ENCODE measurements at places on chromosomes 2 and 18.

DNA sequence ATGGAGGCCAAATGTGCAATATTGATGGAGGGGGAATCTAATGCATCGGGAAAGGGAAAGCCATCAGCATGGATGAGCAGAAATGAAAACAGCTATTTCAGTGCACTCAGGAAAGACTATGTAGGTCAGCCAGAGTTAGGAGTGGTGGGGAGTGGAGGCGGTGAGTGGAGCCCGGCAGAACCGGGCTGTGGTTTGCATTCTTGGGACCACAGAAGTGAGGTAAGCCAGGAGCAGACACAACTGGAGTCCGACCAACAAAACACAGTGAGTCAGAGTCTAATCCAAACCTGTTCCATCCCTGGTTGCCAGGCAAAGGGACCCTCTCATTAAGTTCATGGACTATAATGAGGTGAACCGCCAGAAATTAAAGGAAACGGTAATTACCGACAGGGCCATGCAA, 61.1 kb upstream of the RAB12 start:
- DNase-seq: no peak

DNA sequence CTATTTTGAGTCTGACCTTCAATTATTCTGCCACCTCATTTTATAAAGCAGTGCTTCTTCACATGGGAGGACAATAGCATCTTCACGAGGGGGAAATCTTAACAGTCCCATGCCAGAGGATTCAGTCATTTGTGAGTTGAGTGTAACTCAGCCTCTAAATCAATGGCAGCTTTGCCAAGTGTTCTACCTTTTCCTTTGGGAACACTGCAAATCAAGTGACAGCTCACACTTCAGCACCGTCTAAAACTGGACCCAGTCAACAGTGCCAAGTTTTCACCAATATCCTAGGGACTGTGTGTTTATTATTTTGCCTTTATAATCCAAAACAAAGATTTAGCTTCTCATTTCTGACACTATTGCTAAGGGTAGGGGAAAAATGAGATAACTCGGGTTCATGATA, 133.6 kb downstream of the FIGN start:
- DNase-seq: no peak

GRCh38 chr2:74439803-74440377, 1.8 kb downstream of the RTKN start:
- no peak for DNase-seq

GRCh38 chr2:239283961-239284795, 116.6 kb downstream of the HDAC4 start:
- no peak for DNase-seq

GRCh38 chr2:119659601-119660342, 19.2 kb upstream of the TMEM177 start:
- no peak for DNase-seq

- DNase-seq: no peak
Observed at GRCh38 chr2:234437642-234438304, 59.1 kb downstream of the ARL4C start.

GRCh38 chr2:96116879-96117533, 635 bp upstream of the ADRA2B start:
- DNase-seq: no peak

DNA sequence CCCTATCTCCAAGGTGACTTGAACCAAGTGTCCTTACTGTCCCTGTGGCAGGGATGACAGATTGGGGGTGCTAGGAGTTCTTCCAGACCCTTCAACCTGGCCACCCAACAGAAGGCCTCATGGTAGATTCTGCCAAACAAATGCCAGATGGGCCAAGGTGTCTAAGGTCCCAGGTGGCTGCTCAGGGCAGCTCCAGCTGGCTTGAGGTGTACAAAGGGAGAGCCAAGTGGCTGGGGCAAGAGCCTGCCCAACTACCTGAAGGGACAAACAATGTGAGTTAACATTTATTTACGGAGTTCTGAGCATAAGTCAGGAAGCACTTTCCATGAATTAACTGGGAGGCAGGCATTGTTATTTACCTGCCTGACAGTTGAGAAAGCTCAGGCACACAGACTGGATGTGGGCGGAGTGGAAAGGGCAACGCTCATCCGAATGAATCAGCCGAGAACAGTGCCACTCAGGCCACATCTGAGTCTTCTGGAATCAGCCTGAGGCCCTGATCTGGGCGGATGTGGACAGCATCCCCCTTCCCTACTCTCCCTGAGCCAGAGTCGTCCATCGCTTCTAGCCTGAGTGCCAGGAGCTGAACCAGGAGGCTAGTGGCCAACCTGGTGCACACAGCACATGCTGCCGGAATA, 4.4 kb upstream of the KCNIP3 start:
- DNase-seq: no peak

DNA sequence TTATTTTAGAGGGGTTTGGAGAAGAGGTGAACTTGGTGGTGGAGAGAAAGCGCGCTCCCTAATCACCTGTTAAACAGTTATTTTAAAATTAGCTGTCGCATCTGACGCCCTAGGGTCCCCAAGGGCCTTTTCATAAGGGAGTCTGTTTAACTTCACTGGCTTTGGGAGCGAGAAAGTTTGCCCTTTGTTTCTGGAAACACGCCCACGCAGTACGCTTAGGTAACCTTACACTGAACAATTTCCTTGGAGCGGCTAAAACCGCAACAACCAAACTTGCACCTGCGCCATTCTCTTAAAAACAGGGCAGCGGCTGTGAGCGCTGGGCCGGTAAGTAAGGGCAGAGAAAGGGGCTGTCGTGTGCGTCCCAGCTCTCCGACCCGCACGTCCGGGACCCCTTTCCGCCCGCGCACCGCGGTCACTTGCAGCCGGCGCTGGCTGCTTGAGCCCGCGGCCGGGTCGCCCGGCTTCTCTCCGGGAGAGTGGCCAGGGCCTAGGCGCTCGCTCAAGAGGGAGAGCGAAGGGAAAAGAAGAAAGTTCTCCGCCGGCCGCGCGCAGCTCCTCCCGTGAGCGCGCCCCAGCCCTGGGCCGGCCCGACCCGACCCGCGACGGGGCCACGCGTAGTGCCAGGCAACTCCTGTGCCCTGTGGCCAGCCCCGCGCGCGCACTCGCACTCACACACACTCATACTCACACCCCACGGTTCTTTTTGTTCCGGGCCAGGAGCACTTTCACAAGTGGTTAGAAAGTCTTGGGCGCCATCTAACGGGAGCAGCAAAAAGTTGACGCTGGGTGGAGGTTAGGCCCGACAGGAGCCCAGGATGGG, 19.2 kb downstream of the POU3F3 start:
- DNase-seq: peak; percentile 60

DNA sequence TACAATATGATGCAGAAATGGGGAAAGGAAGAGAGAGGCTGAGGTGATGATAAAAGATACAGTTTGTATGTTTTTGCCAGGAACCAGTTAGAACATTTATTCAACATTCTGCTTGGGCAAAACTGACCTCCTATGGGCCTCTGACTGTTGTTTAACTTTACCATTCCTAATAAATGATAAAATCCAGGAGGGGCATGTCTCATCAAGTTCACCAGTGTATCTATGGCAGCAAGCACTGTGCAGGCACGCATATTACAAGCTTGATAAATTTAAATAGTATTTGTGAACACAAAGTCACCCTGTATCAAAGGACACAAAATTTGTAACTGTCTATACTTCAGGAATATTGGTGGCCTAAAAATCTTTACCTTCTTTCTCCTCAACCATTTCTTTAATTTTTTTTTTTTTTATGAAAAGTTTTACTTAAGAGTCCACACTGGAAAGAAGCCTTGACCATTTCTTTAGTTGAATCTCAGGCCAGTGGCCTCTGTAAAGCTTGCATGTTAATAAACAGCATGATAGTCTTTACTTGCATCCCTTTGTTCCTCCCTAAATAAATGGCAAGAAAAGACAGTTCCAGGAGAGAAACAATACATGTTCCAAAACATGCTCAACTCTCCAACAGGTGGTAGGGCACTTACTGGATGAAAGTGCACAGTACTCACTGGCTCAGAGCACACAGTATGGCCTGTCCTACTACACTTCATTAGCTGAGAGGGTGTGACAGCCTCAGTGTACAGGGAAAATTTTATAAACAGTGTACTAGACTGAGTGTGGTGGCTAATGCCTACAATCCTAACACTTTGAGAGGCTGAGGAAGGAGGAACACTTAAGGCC, 52.3 kb downstream of the SOS1 start:
- no peak for DNase-seq

DNA sequence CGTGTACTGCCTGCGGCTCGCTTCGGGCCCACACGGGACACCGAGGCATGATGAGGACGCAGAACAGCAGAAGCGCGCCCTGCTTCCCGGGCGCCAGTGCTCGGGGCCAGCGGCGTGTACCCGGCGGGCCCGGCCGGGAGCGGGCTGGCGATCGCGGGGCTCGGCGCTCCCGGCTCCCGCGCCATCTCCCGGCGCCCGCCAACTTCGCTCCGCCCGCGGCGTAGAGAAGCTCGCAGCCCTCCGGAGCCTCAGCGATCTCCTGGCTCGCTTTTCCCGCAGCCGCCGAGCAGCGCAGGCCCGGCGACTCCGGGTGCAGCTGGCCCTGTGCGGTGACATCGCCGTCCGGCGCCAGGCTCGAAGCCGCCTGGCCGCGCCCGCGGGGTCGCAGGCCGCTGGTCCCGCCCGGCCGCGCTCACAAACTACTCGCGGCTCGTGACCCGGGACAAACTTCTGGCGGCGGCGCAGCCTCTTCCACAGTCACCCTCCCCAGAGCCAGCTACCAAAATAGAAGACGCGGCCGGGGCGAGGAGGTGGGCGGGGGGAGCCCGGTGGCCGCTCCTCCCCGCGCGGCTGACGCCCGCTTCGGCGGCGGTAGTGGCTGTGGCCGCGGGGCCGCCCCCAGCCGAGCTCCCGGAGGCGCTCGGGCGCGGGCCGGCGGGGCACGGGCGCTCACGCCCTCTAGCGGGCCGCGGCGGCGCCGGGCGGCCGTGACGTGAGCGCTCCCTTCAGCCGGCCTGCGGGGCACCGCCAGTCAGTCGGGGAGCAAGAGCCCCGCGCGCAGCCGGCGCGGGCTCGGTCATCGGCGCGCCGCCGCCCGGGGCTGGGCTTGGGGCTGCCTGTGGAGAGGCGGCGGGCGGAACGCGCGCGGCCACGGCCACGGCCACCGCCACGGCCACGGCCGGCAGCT, at the start of gene PTPRM:
PTPRM (plus strand) TSS at position 750 of the 907 bp plus-strand sequence. CDS start 503 bp downstream, outside the sequence.
- DNase-seq: peak; percentile 36

- DNase-seq: no peak
Observed at GRCh38 chr2:75210409-75210808, 11.1 kb upstream of the TACR1 start.

- DNase-seq: no peak
Observed at GRCh38 chr2:203989521-203989920, 53.0 kb downstream of the ICOS start.

- peak; percentile 61 for DNase-seq
Observed at GRCh38 chr2:25567406-25567805, 106.0 kb downstream of the DTNB start.

GRCh38 chr2:232562515-232563151, 12.1 kb downstream of the EIF4E2 start:
- DNase-seq: no peak

- no peak for DNase-seq
Observed at GRCh38 chr2:14255135-14255820, 377.2 kb upstream of the LRATD1 start.

- DNase-seq: no peak
Observed at GRCh38 chr18:33232318-33232626, 208.2 kb downstream of the CCDC178 start.

DNA sequence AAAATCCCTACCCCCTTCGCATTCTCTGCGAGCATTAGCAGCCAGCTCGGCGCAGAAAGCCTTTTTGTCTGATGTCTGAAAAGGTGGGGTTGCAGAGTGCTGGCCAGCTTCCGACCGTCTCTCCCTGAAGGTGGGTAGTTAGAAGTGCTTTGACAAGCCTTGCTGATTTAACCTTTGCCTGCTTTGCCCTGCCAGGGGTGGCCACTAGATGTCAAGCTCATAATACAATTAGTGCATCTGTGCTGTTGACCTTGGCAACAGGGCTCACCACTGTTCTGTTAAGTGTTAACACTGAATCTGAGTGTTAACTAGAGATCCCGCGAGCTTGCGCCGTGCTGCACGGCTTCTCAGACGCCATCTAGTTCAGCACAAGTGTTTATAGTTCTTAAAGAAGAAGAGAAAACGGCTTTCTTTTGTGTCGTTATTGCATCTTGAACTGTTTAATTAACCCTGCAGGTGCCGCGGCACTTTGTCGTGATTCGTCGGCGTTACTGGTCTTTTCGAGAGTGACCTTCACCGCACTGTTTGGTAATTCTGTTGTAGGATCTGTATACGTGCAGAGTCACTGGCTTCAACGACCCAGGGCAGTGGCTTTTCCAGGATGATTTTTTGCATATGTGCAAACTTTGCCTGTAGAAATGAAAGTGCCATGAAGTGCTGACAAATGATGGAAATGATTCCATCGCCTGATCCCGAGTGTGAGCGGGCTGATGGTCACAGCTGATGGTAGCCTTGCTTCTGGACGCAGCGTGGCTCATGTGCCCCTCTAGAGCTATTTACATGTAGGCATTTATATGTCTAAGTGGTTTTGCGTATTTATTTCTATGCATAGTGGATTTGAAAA, 5.5 kb downstream of the SALL3 start:
- no peak for DNase-seq

GRCh38 chr2:42153944-42154581, 15.1 kb upstream of the EML4 start:
- DNase-seq: no peak

DNA sequence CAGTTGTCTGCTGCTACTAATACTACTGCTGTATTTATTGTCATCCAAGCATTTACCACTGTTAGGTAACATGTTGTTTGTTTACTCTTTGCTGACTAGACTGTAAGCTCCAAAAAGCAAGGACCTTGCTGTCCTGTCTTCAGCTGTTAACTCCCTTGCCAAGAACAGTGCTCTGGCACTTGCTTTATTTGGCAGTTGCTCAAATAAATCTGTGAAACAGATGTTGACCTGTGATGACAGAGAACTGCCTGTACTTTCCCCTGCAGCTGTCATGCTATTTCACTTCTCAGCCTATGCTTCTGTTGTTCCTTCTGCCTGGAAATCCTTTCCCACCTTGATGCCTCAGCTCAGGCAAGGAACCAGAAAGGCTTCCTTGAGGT, 181.2 kb downstream of the ATAD2B start:
- DNase-seq: no peak

- peak; percentile 60 for DNase-seq
Observed at GRCh38 chr2:53970724-53971602, at the start of gene PSME4. PSME4 (minus strand) TSS chr2:53970993; CDS start chr2:53970784, 209 bp downstream.

DNA sequence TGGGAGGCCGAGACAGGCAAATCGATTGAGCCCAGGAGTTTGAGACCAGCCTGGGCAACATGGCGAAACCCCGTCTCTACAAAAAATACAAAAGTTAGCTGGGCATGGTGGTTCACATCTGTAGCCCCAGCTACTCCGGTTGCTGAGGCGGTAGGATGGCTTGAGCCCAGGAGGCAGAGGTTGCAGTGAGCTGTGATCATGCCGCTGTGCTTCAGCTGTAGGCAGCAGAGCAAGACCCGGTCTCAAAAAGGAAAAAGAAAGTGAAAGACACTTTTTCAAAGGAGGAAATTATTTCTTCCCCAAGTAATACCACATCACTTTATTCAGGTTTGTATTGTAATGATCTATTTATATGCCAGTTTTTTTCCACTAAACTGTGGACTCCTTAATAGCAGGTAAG, 35.7 kb upstream of the TAF4B start:
- no peak for DNase-seq
